ENCODE measurements at places on chromosomes 3 and 15. TPM values are rescaled to one million over a fixed set of nuclear protein-coding genes. Genes with fewer than 3 reads are reported as not detected.

DNA sequence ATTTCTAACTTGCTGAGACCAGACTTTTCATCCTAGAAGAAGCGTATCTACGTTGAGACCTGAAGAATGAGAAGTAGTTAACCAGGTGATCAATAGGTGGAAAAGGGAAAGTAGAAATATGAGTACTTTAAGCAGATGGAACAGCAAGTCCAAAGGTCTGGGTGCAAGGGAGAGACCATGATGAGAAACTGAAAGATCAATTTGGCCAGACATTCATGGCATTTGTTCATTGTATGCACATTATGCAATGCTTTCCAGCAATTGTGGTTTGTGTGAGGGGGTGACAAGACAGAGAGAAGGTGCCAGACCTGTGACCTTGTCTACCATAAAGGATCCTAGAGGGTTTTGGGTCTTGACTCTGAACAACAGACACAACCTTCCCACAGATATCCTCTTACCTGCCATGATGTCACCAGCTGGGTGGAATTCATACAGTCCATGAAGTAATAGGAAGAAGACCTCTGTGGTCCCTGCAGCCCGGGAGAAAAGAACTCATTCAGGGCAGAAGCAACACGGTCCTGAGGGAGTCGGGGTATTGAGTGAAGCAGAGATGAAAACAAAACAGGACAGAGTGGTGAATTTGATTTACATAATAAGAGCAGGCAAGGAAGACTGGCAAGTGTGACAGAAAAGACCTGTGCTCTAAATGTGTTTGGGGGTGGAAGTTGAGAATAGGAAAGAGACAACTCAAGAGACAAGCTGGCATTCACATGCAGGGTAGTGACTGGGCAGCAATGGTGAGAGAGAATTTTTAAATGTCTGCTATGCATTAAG, 63.4 kb upstream of the PSMD6 start:
- no peaks in the 10 kb centered on the region for H3K36me3 ChIP-seq
- peaks cover 8% of the 10 kb centered on the region for H3K27me3 ChIP-seq
- DNase-seq: no peak
- no peaks in the 10 kb centered on the region for H3K4me1 ChIP-seq
- no peak overlapping the region for H3K27ac ChIP-seq

- DNase-seq: peak; percentile 10
- H3K4me1 ChIP-seq: peaks cover 13% of the 10 kb centered on the region
- H3K4me3 ChIP-seq: no peak overlapping the region
- no peak overlapping the region for H3K27ac ChIP-seq
Measured at GRCh38 chr3:112011376-112011940, 12.7 kb downstream of the TAGLN3 start.

Gene ANP32A
- 227 TPM for total RNA-seq

- peak overlapping the region; percentile 93 for H3K27ac ChIP-seq
- peaks cover 40% of the 10 kb centered on the region for H3K4me1 ChIP-seq
- H3K27me3 ChIP-seq: no peaks in the 10 kb centered on the region
- peak overlapping the region; percentile 74 for H3K4me3 ChIP-seq
- peaks cover 47% of the 10 kb centered on the region for H3K36me3 ChIP-seq
- DNase-seq: peak; percentile 71
Measured at GRCh38 chr15:43749690-43750345, 3.6 kb downstream of the PDIA3 start.

Gene STAB1
- 0.05 TPM for total RNA-seq

- DNase-seq: no peak
- H3K4me1 ChIP-seq: peaks cover 9% of the 10 kb centered on the region
- no peak overlapping the region for H3K4me3 ChIP-seq
- H3K27me3 ChIP-seq: no peaks in the 10 kb centered on the region
Measured at GRCh38 chr3:99544786-99545281, 93.6 kb upstream of the COL8A1 start.

DNA sequence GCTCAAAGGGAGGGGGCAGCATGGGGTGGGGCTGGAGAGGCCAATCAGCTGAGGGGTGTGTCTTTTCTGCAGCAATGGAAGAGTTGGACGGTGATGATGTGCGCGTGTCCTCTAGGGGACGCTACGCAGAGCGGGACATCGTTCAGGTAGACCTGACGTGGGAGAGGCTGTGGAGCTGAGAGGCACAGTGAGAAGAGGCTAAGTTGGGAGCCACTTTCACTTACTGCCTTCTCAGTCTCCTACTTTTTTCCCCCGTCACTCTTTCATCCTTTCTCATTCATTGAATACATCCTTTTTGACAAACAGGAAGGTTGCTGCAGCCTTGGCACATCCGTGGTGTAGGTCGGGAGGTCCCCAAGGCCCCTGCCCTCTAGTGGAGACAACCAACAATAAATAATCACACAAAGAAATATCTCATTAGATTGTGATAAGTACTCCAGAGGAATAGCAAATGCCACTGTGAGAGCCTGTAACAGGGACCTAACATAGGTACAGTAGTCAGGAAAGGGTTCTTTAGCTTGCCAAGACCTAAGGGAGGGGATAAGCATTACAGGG, 4.4 kb upstream of the BRPF1 start:
- H3K36me3 ChIP-seq: peaks cover 1% of the 10 kb centered on the region
- peak overlapping the region; percentile 79 for H3K27ac ChIP-seq
- H3K4me1 ChIP-seq: peaks cover 27% of the 10 kb centered on the region
- peak overlapping the region; percentile 50 for H3K4me3 ChIP-seq

Gene RAD51
- 82.7 TPM for total RNA-seq

- no peaks in the 10 kb centered on the region for H3K36me3 ChIP-seq
- no peak for DNase-seq
- H3K27me3 ChIP-seq: no peaks in the 10 kb centered on the region
- no peak overlapping the region for H3K4me3 ChIP-seq
- no peak overlapping the region for H3K27ac ChIP-seq
- H3K4me1 ChIP-seq: no peaks in the 10 kb centered on the region
Measured at GRCh38 chr3:162192340-162193029, 695.9 kb downstream of the OTOL1 start.

DNA sequence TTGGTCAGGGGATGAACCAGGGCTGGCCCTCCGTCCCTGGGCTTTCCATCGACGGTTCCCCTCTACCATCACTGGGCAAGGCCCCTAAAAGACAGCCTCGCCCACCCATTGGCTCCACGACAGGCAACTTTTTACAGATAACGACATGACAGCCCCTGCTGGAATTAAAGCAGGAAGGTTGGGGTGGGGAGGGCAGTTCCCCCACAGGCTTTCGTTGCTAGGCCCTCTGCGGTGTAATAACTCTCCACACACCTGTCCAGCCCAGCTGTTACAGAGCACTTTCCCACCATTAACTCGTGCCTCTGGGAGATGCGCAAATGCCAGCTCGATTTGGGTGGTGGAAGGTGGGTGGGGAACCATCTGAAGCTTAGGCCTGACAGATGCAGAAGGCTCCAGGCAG, 264.2 kb upstream of the TLE3 start:
- H3K4me3 ChIP-seq: no peak overlapping the region
- no peak overlapping the region for H3K27ac ChIP-seq
- peaks cover 1% of the 10 kb centered on the region for H3K4me1 ChIP-seq
- H3K27me3 ChIP-seq: peaks cover 22% of the 10 kb centered on the region

- H3K4me3 ChIP-seq: no peak overlapping the region
Measured at GRCh38 chr3:8554696-8555095, 53.1 kb downstream of the LMCD1 start.

DNA sequence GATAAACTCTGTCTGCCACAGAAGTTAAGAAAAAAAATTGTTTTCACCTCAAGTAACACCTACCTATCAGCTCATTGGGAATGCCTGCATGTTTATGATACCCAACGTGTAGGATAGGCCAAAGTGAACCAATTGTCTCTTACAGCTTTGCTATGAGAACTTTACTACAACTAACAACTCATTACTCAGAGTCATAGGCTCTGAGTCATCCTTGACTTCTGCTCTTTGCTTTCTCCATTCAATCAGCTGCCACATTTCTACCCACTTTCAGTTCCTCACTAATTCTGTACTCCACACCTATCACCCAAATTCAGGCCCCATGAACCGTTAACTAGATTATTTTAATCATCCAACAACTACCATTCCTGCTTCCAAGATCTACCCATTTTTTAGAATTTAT, 843.9 kb downstream of the TUSC7 start:
- no peaks in the 10 kb centered on the region for H3K36me3 ChIP-seq
- H3K4me3 ChIP-seq: no peak overlapping the region
- H3K27ac ChIP-seq: no peak overlapping the region
- no peak for DNase-seq
- H3K27me3 ChIP-seq: no peaks in the 10 kb centered on the region
- H3K4me1 ChIP-seq: no peaks in the 10 kb centered on the region

Gene GP9
- not detected for total RNA-seq

DNA sequence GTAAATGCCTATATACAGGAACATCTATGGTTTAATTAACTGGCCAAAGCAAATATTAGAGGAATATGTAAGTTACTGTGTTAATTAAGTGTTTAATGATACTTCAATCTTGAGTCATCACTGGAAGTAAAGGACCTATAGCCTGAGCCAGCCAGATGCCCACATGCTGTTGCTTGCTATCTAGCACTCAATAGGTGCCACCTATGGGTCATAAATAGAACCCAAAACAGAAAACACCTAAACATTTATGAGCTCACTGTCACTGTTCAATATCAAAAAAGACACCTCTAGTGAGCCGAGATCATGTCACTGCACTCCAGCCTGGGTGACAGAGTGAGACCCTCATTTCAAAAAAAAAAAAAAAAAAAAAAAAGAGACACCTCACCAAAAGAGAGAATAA, 48.4 kb upstream of the IP6K2 start:
- H3K4me1 ChIP-seq: no peaks in the 10 kb centered on the region
- H3K4me3 ChIP-seq: no peak overlapping the region
- no peak overlapping the region for H3K27ac ChIP-seq

GRCh38 chr3:132351222-132351806, 34.1 kb downstream of the ACP3 start:
- H3K4me1 ChIP-seq: no peaks in the 10 kb centered on the region
- no peak overlapping the region for H3K27ac ChIP-seq
- H3K4me3 ChIP-seq: no peak overlapping the region
- H3K36me3 ChIP-seq: no peaks in the 10 kb centered on the region
- H3K27me3 ChIP-seq: peaks cover 16% of the 10 kb centered on the region

GRCh38 chr15:42151141-42151561, 5.3 kb downstream of the PLA2G4F start:
- DNase-seq: no peak
- no peaks in the 10 kb centered on the region for H3K36me3 ChIP-seq
- H3K4me3 ChIP-seq: no peak overlapping the region
- H3K4me1 ChIP-seq: no peaks in the 10 kb centered on the region
- H3K27me3 ChIP-seq: no peaks in the 10 kb centered on the region

Gene FRG2C
- not detected for total RNA-seq

DNA sequence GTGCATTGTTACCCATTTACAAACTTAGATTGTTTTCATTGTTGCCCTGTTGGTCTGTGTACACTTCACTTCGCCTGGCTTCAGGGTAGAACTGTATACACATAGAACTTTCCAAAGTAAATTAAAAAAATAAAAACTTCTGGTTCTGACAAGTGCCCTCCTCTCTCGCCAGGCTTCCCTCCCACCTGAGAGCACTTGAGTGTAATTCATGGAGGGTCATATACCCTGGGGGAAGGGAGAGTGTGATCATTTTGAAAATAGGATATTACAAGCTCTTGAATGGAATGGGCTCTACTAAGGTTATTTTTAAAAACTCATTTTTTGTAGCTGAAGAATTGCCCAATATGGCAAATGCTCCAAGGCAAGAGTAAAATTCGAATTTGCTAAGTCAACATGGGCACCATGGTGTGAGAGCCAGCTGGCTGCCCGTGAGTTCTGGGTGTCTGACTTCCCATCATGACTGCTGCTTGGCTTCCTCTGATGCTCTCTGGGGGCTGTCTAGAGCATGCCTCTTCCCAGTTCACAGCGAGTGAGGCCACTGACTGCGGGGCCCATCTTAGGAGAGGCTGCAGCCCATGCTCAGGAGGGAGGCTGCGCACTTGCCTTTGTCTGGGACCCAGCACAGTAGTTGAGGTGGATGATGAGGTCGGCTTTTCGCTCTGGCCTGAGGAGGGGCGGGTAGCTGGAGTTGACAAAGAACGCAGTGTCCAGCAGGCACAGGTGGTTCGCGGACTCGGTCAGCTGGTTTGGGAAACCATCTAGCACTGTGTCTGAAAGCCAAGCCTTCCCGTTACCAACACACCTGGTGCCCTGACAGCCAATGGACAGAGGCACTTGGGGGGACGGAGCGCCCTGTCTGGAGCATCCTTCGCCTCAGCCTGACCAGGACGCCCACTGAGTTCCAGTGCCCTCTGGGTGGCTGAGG, 13.1 kb upstream of the EHD4 start:
- peaks cover 5% of the 10 kb centered on the region for H3K27me3 ChIP-seq
- peaks cover 19% of the 10 kb centered on the region for H3K4me1 ChIP-seq
- H3K4me3 ChIP-seq: no peak overlapping the region
- DNase-seq: no peak
- H3K27ac ChIP-seq: no peak overlapping the region

Gene GOLGA8T
- total RNA-seq: 1.3 TPM

- H3K4me3 ChIP-seq: no peak overlapping the region
- no peak overlapping the region for H3K27ac ChIP-seq
- peaks cover 36% of the 10 kb centered on the region for H3K36me3 ChIP-seq
- no peaks in the 10 kb centered on the region for H3K27me3 ChIP-seq
Measured at GRCh38 chr3:167671878-167672427, 18.2 kb upstream of the WDR49 start.

GRCh38 chr15:81097116-81097889, 36.8 kb upstream of the CFAP161 start:
- DNase-seq: no peak
- H3K4me1 ChIP-seq: peaks cover 12% of the 10 kb centered on the region
- H3K36me3 ChIP-seq: no peaks in the 10 kb centered on the region
- H3K27ac ChIP-seq: no peak overlapping the region
- peaks cover 29% of the 10 kb centered on the region for H3K27me3 ChIP-seq

Gene TGM5
- 0.37 TPM for total RNA-seq

Gene SLC28A1
- total RNA-seq: not detected

DNA sequence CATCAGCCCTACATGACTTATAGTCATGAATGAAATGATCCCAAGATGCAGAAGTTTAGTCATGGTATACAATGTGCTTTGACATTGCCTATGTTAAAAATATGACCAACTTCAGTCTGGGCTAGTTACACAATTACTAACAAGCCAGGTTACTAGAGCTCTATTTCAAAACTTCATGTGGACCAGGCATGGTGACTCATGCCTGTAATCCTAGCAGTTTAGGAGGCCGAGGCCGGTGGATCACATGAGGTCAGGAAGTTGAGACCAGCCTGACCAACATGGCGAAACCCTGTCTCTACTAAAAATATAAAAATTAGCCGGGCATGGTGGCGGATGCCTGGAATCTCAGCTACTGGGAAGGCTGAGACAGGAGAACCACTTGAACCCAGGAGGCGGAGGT, 613.0 kb downstream of the CADM2 start:
- DNase-seq: no peak
- no peaks in the 10 kb centered on the region for H3K27me3 ChIP-seq

DNA sequence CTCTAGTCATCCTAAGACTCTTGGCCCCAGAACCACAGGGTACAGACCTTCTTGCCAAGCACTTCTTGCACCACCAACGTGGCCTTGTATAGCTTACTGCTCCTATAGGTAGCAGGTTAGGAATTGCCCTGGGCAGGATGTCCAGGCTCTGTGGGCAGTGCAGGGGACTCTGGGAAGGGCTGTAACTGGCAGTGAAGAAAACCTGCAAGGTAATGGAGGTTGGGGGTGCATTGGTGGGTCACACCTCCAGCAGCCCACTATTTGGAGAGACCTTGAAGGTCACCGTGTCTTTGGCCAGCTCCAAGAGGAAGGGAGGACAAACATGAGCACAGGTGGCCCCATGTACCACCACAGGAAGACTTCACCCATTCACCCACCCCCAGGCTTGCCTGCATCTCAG, 21.3 kb upstream of the XYLB start:
- H3K4me3 ChIP-seq: no peak overlapping the region
- no peak overlapping the region for H3K27ac ChIP-seq
- H3K27me3 ChIP-seq: peaks cover 17% of the 10 kb centered on the region
- no peak for DNase-seq

Gene FMN1
- 0.05 TPM for total RNA-seq

Gene CACNA1D
- total RNA-seq: 0.31 TPM

Gene LHFPL4
- total RNA-seq: not detected

Gene RETNLB
- not detected for total RNA-seq

Measured in activated CD8-positive, alpha-beta T cell treated with anti-CD3 and anti-CD28 coated beads, Interleukin-2, amount 10 ng/mL, durations not matched to agents 7 days and 5 days (primary cell).